ENCODE measurements at places on chromosomes 16 and 17. TPM values are rescaled to one million over a fixed set of nuclear protein-coding genes. Genes with fewer than 3 reads are reported as not detected.

DNA sequence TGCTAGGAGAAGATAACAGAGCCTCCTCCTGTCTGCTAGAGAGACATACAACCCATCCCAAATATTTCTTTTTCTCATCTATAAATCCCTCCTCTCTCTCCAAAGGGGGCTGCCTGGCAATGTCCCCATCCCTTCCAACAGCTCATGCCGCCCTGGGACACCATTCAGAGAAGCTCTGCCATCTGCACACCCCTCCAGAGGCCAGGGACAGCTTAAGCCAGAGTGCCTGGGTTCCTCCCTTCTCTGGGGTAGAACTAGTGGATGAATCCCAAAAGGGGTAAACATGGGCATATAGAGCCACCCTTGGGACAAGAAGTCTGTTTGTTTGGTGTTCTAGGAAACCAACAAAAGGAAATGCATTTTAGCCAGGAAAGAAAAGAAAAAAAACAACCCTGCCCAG lies 2.6 kb upstream of the LPO start:
- H3K4me1 ChIP-seq, result peaks cover 6% of the 10 kb centered on the region
- H3K36me3 ChIP-seq, result no peaks in the 10 kb centered on the region
- H3K27me3 ChIP-seq, result peaks cover 62% of the 10 kb centered on the region
- no peak overlapping the region for H3K4me3 ChIP-seq
- no peak overlapping the region for H3K27ac ChIP-seq

Gene LHX1
- 0.17 TPM for total RNA-seq

GRCh38 chr17:14458724-14459123 lies 157.8 kb downstream of the HS3ST3B1 start:
- no peak for DNase-seq
- H3K4me3 ChIP-seq, result no peak overlapping the region
- H3K36me3 ChIP-seq, result peaks cover 1% of the 10 kb centered on the region
- H3K4me1 ChIP-seq, result no peaks in the 10 kb centered on the region
- peaks cover 7% of the 10 kb centered on the region for H3K27me3 ChIP-seq
- H3K27ac ChIP-seq, result no peak overlapping the region

Gene CYLD
- 219 TPM for total RNA-seq

- no peak for DNase-seq
- peaks cover 2% of the 10 kb centered on the region for H3K36me3 ChIP-seq
- peaks cover 33% of the 10 kb centered on the region for H3K27me3 ChIP-seq
- peak overlapping the region; percentile 53 for H3K4me3 ChIP-seq
These were observed 12.9 kb upstream of the ODF4 start for GRCh38 chr17:8326511-8327302.

Gene ADAMTS18
- 0.05 TPM for total RNA-seq

Data from activated T-helper 1 cell treated with anti-CD3 and anti-CD28 coated beads, Interleukin-12 subunit alpha, Interleukin-12 subunit beta, Interleukin-2, Interleukin-4 antibody, amounts not matched to agents 30 ng/mL and 10 ng/mL and 1 ng/mL, durations not matched to agents 14 hours and 24 hours and 36 hours (primary cell).